ENCODE measurements at places on chromosomes 3 and 15.

GRCh38 chr15:29089731-29090616 is 179.6 kb downstream of the NSMCE3 start:
- no peak for DNase-seq

- no peak for DNase-seq
Measured at GRCh38 chr3:151578495-151578894, 117.6 kb upstream of the IGSF10 start.

DNA sequence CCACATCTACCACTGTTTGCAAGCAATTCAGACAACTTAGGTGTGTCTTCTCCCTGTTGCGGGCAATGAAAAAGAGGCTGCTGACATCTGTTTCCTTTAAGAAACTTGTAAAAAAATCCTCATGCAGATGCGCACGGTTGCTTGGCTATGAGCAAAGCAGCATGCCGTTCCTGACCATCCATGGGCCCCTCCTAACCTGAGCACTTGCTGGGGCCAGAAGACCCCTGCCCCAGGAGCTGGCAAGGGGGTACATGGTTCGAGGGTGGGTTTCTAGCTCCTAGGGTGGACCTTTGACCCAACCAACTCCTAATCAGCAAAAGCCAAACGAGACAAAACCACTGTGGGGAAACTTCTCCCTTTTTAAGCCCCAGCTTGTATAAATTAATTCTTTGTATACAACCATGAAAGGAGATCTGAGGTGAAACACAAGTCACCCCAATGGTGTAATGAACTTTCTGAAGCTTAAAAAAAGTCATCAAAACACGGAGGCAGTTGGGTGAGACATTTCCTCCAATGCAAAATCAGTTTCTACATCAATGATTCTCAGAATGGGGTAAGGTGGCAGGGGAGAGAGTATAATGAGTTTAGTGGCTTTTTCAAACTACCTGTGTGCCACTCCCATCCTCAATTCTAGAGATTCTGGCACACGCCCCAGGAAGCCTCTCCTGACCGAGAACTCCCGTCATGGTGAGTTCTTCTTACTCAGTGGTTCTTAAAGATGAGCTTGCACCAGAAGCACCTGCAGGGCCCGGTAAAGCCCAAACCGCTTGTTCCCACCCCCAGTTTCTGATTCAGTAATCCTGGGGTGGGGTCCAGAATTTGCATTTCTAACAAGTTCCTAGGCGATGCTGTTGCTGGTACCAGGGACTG is 44.1 kb downstream of the CPN2 start:
- DNase-seq: no peak

- peak; percentile 67 for DNase-seq
Measured at GRCh38 chr3:116445311-116445841, at the start of gene LSAMP. LSAMP (minus strand) TSS chr3:116445487.

DNA sequence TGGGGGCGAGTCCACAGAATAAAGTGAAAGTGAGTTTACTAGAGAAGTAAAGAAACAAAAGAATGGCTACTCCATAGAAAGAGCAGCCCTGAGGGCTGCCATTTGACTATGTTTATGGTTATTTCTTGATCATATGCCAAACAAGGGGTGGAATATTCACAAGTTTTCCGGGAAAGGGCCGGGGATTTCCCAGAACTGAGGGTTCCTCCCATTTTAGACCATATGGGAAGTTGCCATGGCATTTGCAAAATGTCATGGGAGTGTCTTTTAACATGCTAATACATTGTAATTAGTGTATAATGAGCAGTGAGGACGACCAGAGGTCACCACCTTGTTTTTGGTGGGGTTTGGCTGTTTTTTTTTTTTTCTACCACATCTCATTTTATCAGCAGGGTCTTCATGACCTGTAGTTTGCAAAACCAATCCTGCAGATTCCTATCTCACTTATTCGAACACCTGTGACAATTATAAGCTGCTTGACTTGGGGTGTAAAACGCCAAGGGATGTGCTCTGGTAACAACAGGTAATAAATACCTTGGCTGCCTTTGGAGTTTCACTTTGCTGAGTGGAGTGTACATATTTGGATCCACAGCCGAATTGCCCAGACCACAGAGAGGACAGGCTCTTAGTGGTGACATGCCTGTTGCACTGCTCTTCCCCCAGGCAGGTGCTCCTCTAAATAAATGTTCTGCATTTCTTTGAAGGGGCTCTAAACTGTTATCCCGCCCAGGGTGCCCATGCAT is 43.6 kb downstream of the C2CD4B start:
- DNase-seq: no peak

GRCh38 chr3:31157047-31157694 is 262.7 kb upstream of the GADL1 start:
- no peak for DNase-seq

- DNase-seq: no peak
Measured at GRCh38 chr3:194615226-194615625, 18.0 kb downstream of the TMEM44 start.

DNA sequence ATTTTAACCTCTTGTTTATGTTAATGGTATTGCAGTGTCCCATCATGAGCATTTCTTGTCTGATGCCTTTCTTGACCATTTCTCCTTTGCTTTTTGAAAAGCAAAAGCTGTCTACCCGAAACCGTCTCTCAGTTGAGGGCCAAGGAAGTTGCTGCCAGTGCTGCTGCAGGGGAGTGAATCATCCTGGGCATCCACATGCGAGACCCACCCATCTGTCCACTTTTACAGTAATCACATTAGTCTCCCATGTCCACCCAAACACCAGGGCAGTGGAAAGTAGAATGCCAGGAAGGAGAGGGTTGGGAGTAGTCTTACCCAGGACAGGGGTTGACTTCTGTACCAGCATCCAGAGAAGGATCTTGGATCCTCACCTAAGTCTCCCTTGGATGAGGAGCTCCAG is 48.6 kb upstream of the TEX264 start:
- DNase-seq: no peak

GRCh38 chr15:66850996-66851310 is 148.9 kb downstream of the SMAD6 start:
- no peak for DNase-seq

- DNase-seq: no peak
Measured at GRCh38 chr3:175410251-175410650, 551.1 kb downstream of the NAALADL2 start.

- no peak for DNase-seq
Measured at GRCh38 chr3:48466386-48467109, 20.0 kb downstream of the ATRIP start.

GRCh38 chr3:17369973-17370372 is 372.5 kb downstream of the TBC1D5 start:
- DNase-seq: no peak

DNA sequence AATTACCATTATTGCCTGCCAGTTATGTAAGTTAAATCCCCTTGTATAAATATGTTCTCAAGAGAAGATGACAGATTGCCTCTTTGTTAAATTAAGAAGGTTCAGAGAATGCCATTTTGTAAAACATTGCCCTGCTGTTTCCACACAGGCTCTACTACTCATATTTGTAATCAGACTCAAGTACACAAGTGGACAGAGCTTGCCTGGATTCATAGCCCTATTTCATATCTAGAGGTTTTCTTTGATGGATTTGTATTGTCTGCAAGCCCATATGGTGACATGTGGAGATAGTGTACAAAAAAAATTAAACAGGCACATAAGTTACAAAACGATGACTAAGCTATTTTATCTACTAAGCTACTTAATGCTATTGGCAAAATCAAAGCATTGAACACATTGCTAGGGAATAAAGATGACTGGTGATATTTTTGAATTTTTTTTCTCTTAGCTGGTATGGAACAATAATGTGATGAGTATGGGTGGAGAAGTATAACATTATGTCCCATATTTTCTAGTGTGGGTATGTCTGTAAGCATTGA is 1286.6 kb upstream of the ALCAM start:
- no peak for DNase-seq

DNA sequence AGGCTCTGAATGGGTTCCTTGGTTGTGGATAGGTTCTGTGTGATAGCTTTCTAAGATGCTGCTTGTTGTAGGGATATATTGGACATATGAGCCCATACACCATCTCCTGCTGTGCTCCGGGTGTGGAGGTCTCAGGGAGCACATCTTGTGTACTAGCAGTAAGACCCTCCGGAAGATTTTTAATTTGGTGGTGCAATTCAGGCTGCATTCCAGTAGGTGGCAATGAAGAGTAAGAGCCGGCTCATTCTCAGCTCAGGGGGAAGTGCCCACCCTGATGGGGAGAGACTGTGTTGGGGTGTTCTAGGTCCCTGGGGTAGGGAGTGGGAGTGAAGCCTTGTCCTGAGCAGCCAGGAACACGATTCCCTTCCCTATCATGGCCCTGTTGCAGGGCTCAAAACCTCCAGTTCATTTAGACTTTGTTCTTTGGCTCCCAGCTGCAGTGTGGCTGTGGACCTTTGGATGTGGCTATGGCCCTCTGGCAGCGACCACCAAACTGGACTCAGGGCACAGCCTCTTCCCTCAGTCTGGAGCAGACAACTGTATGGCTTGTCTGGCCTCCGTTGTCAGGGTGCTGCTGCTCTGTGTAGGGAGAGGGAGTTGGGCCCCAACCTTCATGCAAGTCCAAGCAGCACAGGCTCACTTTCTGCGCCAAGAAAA is 104.7 kb downstream of the UNC13C start:
- no peak for DNase-seq

Measured in amygdala (tissue), 56 donors.